ENCODE measurements at places on chromosomes 1 and 21.

- DNase-seq: no peak
These were observed 45.5 kb downstream of the EPS15 start for GRCh38 chr1:51473331-51474115.

- DNase-seq: peak; percentile 45
These were observed 45.1 kb upstream of the EPS15 start for GRCh38 chr1:51564124-51564523.

GRCh38 chr1:228140724-228141225 is 696 bp downstream of the GUK1 start:
- peak; percentile 34 for DNase-seq

DNA sequence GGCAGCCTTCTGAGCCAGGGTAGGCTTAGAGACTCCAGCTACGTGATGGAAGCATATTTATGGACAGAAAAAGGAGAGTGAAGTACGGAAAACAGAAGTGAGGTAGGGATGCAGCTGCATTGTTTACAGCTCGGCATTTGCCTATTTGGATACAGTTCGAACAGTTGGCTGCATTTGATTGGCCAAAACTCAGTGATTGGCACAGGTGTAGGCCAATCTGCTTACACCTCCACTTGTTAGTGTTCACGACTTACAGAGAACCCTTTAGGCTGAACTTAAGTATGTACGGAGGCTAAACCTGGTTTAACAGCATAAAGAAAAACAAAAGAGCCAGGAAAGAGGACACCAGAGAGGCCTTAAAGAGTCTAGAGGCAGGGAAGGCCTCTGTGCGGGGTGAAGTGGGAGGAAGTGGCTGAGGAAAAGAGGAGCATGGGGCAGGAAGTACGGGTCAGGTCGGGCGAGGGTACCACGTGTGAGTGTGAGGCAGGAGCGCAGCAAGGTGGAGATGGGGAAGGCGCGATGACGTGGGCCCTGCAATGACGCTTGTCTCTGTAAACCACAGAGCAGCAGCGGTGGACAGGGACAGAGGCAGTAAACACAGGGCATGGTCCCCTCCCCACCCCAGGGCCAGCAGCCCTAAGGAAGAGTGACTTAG is 32.0 kb downstream of the RSPH1 start:
- DNase-seq: no peak

- no peak for DNase-seq
These were observed 321.0 kb upstream of the LRRC7 start for GRCh38 chr1:69246710-69247109.

Data from adrenal gland (tissue), 19 donors.